ENCODE measurements at places on chromosomes 2 and 18.
A peak's percentile ranks its signal among the peaks of the same experiment; 100 is the strongest.

DNA sequence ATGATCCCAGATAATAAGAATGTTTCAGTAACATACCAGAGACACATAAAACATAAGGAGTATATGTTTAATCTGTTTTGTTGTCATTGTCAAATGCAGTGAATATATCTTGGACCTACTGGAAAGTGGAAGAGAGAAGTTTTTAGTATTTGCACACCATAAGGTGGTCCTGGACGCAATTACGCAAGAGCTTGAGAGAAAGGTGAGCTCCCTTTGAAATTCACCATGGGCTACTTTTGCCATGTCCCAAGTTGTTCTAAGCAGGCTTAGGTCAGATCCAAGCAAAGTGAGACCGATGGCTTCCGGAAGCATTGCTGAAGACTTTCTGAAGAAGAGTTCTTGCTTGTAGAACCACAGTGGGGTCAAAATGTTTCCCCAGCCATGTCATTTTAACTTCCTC is 30.8 kb upstream of the RPL37A start:
- no peak for DNase-seq

DNA sequence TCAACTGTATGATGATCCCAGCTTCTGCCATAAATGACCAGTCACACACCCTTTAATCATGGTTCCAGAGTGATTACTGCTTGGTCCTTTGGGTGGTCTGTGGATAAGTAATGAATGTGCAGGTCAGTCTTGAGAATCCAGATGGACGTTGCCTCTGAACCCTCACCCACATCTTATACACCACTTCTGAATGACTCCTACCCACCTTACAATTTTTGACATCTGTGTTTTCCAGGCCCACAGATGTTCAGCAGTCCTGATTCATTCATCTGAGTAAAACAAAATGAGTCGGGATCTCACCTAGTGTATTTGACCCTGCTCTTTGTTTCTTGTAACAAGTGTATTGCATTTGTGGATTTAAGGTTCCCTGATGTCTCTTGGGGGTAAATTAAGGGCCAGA is 194.1 kb upstream of the CCDC68 start:
- no peak for DNase-seq

- peak; percentile 47 for DNase-seq
Observed at GRCh38 chr2:60641811-60642788, 88.6 kb upstream of the BCL11A start.

- DNase-seq, result no peak
Observed at GRCh38 chr2:197477797-197478196, 21.8 kb downstream of the HSPD1 start.

- DNase-seq, result no peak
Observed at GRCh38 chr18:77736842-77737241, 487.2 kb downstream of the GALR1 start.
